NCI-H2029 (cell line): ENCODE measurements at places on chromosomes 2 and 18.

DNA sequence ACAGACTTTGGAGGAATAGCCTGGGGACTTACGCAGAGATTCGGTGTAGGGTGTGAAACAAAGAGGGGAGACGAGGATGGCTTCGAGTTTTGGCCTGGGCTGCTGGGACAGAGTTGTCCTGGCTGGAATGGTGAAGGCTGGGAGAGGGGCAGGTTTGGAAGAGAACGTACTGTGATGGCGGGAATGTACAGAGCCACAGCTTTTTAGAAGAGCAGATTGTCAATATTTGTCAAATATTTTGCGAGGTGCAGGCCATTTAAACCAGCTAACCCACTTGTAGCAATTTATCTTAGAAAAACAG is 14.4 kb upstream of the ITM2C start:
- DNase-seq, result no peak

GRCh38 chr2:20521682-20522189 is 74.9 kb downstream of the RHOB start:
- no peak for DNase-seq

GRCh38 chr18:22273101-22274039 is 104.0 kb downstream of the GATA6 start:
- DNase-seq, result no peak

DNA sequence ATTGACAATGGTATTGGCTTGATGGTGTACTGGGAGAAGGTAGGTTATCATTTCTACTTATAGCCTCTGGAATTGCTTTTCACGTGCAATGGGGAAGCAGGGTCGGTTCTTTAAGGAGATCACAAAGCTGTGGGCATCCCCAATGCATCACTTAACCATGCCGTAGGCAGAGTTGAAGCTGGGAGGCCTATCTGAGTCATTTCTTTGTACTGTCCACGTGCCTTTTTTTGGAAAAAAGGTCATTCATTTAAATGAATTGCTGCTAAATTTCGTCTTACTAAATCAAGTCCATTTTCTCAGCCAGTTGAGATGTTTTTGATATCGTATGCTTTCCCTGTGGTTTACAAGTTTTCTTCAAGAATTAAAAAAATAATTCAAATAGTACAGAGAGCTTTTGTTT is 17.2 kb upstream of the GYPC start:
- DNase-seq, result no peak

DNA sequence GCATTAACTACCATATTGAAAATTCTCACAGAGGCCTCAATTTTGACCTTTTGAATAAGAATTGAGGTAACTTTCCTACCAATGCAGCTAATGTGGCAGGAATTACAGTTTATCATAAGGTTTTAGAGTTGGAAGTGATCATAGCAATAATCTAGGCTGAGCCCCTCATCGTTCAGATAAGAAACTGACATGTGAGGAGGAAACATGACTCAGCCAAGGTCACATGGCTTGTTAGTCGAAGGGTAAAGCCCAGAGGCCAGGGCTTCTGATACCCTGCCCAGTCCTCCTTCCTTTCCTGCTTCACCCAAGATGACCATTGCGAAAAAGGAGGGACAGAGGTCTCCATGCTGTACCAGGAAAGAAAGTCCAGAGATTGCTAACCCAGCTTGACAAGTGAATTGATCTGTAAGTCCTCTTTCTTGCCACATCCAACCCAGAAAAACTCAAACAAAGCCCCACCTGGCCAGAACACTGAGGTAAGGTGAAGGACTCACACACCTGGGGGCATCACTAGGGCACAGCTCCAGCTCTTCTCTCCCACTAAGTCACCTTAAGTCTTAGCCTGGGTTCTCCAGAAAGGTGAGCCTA is 174.8 kb downstream of the EN1 start:
- no peak for DNase-seq

DNA sequence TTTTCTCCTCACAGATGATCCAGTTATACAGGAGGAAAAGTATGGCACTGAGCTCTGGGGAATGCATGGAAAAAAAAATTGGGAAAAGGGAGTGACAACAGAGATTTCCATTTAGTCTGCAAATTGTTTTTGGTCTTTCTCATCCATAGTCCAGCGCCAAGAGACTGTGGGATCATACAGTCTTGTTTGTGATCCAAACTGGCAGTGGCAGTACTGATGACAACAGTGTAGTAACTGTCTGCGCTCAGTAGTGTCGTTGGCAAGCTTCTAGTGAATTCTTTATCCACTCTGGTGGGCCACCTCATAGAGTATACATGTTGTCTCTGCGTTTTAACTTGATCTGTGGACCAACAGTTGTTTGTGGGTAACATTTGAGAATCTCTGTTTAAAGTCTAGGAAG is 37.9 kb downstream of the GALNT1 start:
- no peak for DNase-seq

GRCh38 chr2:239642406-239643004 is 241.7 kb upstream of the HDAC4 start:
- no peak for DNase-seq

DNA sequence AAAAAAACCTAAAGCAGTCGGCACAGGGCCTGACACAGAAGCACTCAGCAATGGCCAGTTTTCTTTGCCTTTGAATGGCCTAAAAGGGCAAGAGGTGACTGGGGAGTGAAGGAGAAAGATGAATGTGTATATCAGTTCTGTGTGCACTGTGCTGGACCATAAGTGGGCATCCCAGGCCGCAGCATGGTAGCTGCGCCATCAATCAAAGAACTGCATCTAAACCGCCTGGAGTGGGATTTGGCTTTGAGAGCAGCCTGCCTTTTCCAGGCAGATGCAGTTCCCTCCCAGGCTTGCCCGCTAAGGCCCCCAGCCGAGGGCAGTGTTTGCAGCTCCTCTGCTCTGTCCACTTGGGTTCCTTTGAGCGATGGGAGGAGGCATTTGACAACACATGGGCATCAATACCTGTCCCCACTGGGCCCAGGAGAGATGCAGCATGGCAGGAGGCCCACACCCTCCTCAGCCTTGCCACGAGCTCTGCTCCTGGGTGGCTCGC is 144.1 kb downstream of the FAM210A start:
- no peak for DNase-seq

DNA sequence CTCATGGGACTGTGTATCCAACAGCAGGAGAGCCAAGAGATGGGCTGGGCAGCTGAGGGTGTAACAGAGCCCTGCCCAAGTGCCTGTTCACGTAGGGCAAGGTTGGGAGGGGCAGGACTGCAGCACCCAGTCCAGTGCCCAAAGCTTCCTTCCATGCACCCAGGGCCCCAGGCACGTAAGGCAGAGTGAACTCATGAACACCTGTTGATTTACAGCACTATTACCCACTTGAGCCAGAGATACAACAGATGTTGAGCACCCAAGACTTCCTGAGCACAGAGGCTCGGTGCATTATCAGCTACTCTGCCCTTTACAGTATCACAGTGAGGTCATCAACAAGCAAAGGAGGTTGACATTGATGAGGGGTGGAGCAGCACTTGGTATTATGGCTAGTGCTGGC is 50.2 kb upstream of the FHL2 start:
- DNase-seq, result peak; percentile 95
